ENCODE measurements at places on chromosomes 2 and 18. TPM values are rescaled to one million over a fixed set of nuclear protein-coding genes. Genes with fewer than 3 reads are reported as not detected.
A peak's percentile ranks its signal among the peaks of the same experiment; 100 is the strongest.

The MEX3C gene
- 45.3 TPM for total RNA-seq

- no peak for DNase-seq
Observed at GRCh38 chr2:138123741-138124140, 159.5 kb downstream of the HNMT start.

- no peak for DNase-seq
Observed at GRCh38 chr2:118197011-118197675, 108.9 kb downstream of the INSIG2 start.

GRCh38 chr18:6939972-6940371, 177.6 kb downstream of the LAMA1 start:
- DNase-seq: no peak

GRCh38 chr2:120108049-120108448, 95.2 kb downstream of the EPB41L5 start:
- no peak for DNase-seq

The REG1A gene
- not detected for total RNA-seq

DNA sequence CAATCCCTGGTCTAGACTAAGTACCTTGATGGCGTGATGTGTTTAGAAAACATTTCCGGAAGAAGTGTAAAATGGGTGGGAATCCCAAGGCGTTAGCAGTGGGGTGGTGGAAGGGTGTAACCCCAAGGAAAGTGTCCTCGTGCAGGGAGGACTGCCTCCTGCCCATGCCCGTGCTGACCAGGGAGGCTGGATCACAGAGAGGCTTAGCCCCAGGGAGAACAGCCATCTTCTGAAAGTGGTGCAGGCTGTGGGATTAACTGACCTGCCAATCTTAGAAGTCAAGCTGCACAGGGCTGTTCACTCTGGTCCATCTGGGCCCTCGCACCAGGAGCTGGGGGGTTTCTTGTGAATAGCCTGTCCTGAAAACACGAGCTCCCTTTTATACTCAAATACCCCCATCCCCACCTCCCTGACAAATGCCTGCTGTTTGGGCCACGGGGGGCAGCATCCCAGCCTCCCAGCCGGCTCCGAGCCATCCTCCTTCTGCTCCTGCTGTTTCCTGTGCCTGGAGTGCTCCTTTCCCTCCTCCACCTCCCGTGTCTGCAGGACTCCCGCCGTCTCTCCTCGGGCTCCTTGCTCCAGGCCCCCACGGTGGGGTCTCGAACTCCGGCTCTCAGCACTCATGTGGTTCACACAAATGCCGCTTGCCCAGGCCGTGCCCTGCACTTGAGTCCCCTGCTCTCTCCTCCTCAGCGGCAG, 52.1 kb upstream of the PXDN start:
- DNase-seq: no peak

DNA sequence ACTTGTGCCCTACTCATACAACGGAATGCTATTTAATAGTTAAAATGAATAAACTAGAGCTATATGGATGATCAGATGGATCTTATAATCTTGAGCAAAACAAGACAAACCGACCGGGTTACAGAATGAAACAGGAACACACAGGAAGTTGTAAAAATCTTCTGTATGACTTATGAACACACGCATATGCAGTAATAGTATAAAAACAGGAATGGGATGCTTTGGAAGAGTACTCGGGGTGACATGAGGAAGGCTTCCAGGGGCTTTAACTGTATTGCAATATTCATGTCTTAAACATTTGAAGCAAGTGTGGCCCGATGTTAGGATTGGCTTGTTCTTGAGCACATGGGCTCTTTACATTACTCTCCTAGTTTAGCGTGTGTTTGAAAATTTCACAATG, 14.9 kb upstream of the E2F6 start:
- DNase-seq: no peak

The EFR3B gene
- 1.3 TPM for total RNA-seq

GRCh38 chr2:59658906-59659635, 894.4 kb downstream of the BCL11A start:
- no peak for DNase-seq

DNA sequence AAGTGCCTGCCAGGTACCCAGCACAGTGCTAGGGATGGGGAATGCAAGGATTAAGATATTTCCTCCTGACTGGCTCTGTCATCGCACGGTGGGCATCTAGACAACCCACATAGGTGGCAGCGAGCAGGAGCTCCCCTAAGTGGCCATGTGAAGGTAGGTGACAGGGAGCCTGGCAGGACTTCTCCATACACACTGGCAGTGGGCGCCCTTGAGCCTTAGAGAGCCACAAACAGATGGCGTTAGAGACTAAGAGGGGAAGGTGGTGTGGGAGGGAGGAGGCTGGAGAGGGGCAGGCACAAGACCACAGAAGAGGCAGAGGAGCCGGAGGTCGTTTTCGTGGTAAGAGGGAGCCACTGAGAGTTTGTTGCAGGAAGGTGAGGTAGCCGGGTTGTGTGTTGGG, 15.2 kb downstream of the PRELID3A start:
- no peak for DNase-seq

The ASB3 gene
- 24.4 TPM for total RNA-seq

DNA sequence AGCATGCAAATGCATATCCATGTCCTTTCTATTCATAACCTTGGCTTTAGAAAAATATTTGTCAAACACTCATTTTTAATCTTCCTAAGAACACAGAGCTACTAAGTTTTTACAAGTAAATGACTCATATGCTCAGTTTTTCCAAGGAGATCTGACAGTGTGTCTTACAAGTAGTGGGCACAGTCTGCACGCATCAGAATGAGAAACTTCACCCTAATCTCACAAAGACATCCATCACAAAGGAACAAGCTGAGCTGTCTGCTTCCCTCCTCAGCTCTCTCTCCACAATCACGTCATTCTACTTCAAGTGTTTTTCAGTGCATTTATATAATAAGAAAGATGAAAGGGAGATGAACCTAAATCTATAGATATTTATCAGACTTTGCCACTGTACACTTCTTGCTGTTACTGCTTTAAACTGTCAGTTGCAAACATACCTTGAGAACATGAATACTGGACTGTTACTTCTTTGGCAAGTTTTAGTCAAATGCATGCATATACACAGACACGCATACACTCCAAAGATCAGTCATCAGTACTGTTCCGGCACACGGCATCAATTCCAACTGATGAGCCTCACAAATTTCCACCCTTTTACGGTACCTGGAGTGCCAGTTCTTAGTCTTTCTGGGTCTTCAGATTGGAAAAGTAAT, 75.7 kb downstream of the RBMS1 start:
- no peak for DNase-seq

The NLRC4 gene
- 0.88 TPM for total RNA-seq

The MEMO1 gene
- total RNA-seq: 7.9 TPM

GRCh38 chr2:126657148-126657635, 1.2 kb downstream of the GYPC start:
- peak; percentile 61 for DNase-seq

DNA sequence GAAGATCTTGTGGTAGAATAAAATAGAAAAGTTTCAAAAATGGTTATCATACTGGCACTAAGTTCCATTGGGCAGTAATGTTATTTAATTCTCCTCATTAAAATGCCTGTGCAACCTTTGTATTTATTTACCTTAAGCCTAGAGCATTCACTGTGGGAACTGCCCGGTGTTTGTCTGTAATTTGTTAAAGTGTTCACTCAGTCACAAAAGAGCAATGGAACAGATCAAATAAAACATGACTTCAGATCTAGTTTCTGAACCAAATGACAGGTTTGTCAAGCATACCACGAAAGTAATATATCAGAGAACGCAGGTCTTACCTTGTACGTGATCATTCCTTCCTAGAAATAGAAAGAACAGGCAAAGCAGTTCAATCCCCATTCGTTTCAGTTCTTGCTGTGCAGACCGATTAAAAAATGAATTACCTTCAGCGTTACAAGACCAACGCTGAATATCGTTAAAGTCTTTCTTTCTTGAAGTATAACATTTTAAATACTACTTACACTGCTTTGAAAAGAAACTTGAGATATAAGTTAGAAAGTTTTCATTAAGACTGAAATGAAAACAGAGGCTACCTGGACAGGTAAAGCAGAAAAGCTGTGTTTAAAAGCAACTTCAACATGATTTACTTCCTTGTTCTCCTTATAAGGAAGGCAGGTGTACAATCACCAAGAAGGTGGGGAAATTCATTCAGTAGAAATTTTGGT, at the start of gene ITGB6:
Gene ITGB6, minus strand, starts transcription at position 590 of the 707 bp plus-strand sequence. Its CDS starts 209 bp downstream, at position 381.
- no peak for DNase-seq

- no peak for DNase-seq
Observed at GRCh38 chr18:71326826-71327225, 1038.0 kb downstream of the SOCS6 start.

GRCh38 chr2:134429886-134430285, 176.0 kb downstream of the MGAT5 start:
- DNase-seq: no peak

DNA sequence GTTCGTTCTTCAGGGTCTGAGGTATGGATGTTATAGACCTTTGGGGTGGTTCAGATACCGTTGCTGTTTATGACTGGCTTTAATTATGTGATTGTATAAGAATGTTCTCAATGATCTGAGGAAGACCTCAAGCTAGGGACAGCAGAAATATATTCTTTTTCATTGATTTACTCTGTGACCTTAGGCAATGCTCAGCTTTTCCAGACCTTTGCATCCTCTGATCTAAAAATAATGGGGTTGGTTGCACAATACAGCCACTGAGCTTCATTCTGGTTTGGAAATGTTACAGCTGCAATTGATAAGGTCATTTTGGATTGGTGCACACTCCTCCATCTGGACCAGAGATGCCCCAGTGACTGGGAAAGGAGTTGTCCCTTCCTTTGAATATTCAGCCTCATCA, 17.2 kb upstream of the CABYR start:
- DNase-seq: no peak

- no peak for DNase-seq
Observed at GRCh38 chr2:189338115-189338514, 103.2 kb upstream of the WDR75 start.

GRCh38 chr2:1940679-1941078, 196.4 kb upstream of the PXDN start:
- DNase-seq: no peak

DNA sequence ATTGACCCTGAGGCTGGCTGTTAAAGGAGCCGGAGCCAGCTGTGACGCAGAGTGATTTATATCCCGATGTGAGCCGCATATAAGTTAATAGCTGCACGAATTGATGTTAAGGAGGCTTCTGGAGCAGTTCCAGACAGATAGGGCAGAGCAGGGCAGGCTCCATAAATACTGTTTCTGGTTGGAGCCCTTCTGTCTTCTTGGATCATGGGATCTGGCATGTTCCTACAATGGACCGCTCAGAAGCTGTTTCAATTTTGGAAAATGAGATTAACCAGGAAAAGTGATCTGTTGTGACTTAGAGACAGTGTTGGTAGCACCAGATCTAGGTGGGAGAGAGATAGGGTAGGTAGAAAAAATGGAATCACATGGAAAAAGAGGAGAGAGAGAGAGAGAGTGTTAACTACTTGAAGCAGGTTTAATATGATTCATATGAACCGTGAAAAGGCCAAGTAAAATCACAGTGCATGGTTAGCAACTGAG, 4.8 kb upstream of the IGFBP5 start:
- DNase-seq: no peak

DNA sequence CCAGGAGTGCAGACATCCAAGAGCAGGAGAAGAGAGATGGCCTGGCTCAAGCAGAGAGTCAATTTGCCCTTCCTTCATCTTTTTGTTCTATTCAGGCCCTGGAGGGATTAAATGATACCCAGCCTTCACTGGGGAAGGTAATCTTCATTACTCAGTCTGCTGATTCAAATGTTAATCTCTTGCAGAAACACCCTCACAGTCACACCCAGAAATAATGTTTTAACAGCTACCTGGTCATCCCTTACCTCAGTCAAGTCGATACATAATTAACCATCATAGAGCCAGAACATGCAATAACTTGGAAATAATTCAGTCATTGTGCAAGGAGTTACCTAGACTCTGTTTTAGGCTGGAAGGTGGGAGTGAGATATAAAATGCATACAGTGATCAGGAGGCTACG, 163.7 kb upstream of the TNP1 start:
- DNase-seq: no peak

DNA sequence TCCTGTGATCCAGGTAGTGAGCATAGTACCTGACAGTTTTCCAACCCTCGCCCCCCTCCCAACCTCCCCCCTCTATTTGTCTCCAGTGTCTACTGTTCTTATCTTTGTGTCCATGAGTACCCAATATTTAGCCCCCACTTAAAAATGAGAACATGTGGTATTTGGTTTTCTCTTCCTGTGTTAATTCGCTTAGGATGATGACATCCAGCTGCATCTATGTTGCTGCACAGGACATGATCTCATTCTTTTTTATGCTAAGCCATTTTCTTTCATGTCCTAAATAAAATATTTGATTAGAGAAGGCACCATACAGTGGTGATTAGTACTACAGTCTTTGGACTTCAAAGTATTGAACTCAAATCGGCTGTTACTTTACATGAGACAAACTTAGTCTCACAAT, 1087.9 kb downstream of the CBLN2 start:
- no peak for DNase-seq

DNA sequence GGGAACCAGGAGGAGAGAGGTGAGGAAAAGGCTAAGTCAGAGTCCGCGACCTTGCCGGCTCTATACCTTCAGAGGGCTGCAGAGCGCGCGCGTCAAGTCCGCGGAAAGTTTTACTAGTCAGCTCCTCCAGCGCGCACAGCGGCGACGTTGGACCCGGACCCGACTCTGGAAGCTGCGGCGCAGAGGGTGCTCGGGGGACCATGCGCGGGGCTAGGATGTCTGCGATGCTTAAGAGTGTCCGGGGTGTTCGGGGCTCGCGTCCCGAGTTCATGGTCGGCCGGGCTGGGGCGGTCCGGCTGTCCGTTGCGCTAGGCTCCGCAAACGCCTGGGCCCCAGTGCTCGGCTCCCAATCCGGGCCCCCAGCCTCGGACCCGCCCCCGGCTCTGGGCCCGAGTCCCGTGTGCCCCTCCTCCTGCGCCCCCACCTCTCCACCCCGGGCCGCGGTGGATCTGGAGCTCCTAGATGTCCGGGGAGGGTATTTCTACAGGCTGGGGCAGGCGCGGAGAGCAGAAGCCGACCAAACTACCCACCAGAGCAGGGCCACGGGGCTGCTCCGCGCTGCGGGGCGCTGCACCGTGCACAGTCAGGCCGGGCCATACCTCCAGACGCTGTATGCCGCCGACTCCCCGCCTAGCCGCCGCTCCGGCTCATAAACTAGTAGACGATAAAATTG, at the start of gene LBX2:
Gene LBX2, minus strand, starts transcription at position 337 of the 673 bp plus-strand sequence. Its CDS starts 66 bp downstream, at position 271.
- DNase-seq: no peak

The FAHD2B gene
- 14.1 TPM for total RNA-seq

The MERTK gene
- 10.6 TPM for total RNA-seq

The KCNG3 gene
- total RNA-seq: 0.26 TPM

GRCh38 chr2:46379213-46380037, 82.2 kb downstream of the EPAS1 start:
- DNase-seq: peak; percentile 10

The FAM228A gene
- total RNA-seq: not detected

GRCh38 chr2:54161660-54162424, 46.4 kb downstream of the ACYP2 start:
- DNase-seq: no peak

The TRABD2A gene
- total RNA-seq: not detected

GRCh38 chr2:181949047-181949446, 36.6 kb upstream of the PPP1R1C start:
- no peak for DNase-seq

The BCL11A gene
- 1.5 TPM for total RNA-seq
